ENCODE measurements at places on chromosomes 3 and 15. TPM values are rescaled to one million over a fixed set of nuclear protein-coding genes. Genes with fewer than 3 reads are reported as not detected.

- no peak for DNase-seq
Observed at GRCh38 chr3:9161298-9161697, 88.1 kb downstream of the SRGAP3 start.

GRCh38 chr15:98778960-98779359 lies 130.6 kb downstream of the IGF1R start:
- no peak for DNase-seq

- no peak for DNase-seq
Observed at GRCh38 chr3:143207338-143207961, 87.9 kb downstream of the CHST2 start.

GRCh38 chr3:24674261-24674660 lies 179.6 kb upstream of the THRB start:
- no peak for DNase-seq

The RAD51 gene
- total RNA-seq, result 9.2 TPM

The TEX55 gene
- total RNA-seq, result not detected
